ENCODE measurements at places on chromosomes 13 and 19.

GRCh38 chr13:48412881-48413351 lies at the start of gene LPAR6:
LPAR6 (minus strand) TSS chr13:48413113; CDS start chr13:48412423, 690 bp downstream.
- DNase-seq = peak; percentile 62

DNA sequence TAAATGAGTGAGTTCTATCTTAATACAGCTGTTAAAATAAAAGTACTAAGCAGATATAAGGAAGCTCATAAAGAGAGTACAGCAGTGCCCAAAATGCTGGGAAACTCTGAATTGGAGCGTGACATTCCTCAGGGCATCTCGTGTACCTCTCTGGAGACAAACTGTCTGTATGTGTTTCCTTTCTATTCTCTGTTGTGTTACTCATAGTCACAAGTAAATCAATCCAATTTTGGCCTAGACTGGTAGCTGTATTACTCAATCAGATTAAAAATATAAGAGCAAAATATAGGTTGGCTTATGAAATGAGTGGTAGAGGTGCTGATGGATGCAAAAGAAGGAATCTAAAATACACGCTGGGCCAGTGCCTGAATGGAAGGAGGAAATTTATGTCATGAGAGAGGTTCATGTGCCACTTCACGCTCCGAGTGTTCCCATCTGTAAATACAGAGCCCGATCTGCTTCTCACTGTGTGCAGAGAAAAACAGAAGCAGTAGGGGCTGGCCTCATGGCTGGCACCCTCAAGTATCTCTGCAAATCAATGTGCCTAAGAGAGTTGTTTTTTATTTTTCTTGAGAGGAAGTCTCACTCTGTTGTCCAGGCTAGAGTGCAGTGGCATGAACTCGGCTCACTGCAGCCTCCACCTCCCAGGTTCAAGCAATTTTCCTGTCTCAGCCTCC lies 58.7 kb upstream of the RGCC start:
- DNase-seq = no peak

DNA sequence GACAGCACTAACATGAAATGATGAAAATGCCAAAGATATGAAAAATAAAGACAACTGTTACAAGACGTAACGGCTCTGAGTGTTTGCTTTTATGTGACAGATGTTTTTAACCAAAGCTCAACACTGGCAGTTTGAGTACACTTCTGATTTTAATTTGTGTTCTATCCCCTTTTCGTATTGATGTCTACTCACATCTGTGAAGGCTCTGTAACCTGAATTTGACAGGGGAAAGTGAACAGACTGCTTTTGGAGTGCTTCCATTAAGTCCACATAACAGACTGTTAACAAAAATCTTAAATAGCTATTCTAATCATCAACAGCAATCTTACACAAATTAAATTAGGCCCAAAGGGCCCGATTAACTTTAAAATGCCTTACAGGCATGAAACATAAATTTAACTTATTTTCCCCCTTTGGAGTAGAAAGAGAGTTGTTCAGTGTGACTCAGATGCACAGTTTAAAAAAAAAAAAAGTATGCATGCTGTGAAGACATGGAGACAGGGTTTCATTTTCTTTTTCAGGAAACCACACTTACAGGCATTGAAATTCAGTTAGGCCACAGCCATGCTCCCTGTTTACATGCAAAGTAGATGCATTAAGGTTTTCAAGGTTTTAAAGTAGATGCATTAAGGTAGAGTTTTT lies 16.3 kb upstream of the RNASEH2B start:
- DNase-seq = peak; percentile 59

- DNase-seq = no peak
Measured at GRCh38 chr19:32265995-32266394, 79.4 kb upstream of the ZNF507 start.

DNA sequence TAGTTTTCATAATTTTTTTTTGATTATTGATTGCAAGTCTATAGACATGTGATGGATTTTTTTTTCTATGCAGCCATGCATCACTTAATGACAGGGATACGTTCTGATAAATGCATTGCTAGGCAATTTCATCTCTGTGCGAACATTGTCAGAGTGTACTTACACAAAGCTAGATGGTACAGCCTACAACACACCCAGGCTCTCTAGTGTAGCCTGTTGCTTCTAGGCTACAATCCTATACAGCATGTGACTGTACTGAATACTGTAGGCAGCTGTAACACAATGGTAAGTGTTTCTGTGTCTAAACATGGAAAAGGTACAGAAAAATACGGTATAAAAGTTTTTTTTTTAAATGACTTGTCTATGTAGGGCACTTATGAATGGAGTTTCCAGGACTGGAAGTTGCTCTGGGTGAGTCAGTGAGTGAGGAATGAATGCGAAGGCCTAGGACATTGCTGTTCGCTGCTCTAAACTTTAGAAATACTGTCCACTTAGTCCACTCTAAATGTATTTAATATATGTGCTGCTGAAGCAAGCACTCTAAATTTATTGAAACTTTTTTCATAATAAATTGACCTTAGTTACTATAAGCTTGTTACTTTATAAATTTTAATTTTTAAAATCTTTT lies 20.3 kb downstream of the SPATA13 start:
- no peak for DNase-seq

DNA sequence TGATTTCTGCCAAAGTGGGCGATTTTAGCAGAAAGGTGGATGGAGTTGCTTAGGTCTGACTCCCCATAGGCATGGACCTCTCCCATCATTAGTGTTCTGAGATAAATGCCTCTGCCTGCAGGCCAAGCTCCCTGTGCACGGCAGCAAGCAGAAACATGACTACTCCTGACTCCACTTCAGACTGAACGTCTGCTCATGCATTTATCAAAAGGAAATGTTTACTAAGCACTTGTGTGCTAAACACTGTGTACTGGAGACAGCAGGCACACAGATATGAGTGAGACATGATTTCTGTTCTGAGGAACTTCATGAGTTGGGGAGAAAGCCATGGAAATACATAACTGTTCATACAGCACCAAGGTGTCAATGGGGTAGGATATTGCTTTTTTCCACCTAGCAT lies 149.6 kb downstream of the MIPEP start:
- DNase-seq = no peak

GRCh38 chr19:12052497-12053169 lies at the start of gene ZNF878:
ZNF878 (minus strand) TSS chr19:12052961; CDS start chr19:12052801, 160 bp downstream.
- DNase-seq = peak; percentile 87

DNA sequence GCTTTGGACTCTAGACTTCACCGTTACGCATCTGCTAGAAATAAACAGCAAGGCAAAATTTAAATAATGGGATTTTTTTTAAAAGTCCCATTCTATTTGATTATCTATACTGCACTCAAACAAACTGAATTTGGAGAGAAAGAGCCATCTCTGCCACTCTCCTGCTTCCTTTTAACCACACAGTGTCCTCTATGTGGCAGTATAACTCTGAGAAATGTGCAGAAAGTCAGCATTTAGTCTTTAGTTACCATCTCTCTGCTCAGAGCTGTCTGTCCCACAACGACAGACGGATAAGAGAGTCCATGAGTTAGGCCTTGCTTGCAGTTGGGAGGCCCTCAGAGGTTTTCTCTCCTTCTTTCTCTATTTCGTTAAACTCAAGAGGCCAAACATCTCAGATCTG lies 21.2 kb downstream of the CCNA1 start:
- DNase-seq = peak; percentile 15

Data from myocyte (in vitro differentiated cells).